ENCODE measurements at places on chromosomes 4 and X.

DNA sequence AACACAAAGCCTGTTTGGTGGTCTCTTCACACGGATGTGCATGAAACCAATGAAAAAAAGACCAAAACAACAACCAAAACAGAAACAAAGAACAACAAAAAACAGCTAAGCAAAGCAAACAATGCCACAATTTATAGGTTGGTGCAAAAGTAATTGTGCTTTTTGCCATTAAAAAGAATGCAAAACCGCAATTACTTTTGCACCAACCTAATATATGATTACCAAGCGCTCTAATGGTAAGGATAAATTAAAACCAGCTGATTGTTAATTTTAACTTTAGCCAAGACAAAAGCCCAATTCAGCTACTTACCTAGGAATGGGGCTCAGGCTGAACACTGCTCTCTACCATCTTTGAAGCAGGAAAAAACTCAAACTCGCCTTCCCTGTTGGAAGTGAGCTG lies 29.4 kb upstream of the TMSB4X start:
- no peak for DNase-seq

- DNase-seq, result no peak
Measured at GRCh38 chr4:13966231-13967195, 339.0 kb upstream of the BOD1L1 start.

DNA sequence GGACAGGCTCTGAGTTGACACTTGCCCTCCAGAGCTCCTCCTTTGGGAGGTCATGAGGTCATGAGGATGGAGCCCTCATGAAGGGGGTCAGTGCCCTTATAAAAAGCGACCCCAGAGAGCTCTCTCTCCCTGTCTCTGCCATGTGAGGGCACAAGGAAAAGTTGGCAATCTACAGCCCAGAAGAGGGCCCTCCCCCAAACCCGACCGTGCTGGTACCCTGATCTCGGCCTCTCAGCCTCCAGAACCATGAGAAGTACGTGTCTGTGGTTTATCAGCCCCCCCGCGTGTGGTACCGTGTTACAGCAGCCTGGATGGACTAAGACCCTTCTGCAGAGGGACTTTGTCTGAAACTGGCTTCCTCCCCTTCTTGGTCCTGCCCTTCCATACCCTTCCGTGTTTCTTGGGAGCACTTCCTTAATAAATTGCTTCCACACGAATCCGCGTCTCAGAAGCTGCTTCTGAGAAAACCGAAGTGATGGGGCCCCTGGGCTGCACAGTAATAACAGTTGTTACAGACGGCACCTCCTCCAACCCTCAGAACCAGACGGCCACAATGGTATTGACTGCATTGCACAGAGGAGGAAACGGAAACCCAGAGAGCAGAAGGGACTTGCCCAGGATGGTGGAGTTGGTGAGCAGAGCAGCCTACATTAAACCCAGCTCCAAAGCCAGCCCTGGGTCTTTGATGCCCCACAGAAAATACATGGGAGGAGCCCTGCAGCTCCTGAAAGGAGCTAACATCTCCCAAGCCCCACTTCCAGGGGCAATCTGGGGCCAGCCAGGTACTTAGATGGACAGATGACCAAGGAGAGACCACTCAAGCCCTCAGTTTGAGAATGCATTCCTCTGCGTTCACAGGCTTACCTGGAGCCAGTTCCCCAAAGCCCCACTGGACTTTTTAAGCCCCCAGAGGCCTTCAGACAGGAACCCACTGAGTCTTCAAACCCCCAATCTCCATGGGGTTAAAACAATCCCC lies 242.7 kb downstream of the BCOR start:
- DNase-seq, result peak; percentile 39

- no peak for DNase-seq
Measured at GRCh38 chr4:153933915-153934687, 145.2 kb upstream of the SFRP2 start.

DNA sequence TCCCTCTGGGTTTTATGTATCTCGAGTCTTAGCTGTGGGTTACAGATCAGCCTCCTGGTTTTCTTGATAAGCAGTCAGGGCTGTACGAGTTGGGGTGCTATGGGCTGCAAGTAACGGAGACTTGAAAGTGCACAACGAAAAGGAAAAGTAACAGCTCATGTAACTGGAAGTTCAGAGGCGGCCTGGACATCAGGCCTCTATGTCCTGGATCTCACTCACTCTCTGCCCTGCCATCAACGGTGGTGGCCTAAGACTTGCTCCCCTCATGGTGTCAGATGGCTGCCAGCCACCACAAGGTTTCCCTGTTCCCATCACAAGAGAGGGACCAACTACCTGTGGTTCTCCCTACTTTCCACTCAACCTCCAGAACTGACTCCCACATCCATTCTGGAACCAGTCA lies 4.8 kb downstream of the PPP2R2C start:
- no peak for DNase-seq

DNA sequence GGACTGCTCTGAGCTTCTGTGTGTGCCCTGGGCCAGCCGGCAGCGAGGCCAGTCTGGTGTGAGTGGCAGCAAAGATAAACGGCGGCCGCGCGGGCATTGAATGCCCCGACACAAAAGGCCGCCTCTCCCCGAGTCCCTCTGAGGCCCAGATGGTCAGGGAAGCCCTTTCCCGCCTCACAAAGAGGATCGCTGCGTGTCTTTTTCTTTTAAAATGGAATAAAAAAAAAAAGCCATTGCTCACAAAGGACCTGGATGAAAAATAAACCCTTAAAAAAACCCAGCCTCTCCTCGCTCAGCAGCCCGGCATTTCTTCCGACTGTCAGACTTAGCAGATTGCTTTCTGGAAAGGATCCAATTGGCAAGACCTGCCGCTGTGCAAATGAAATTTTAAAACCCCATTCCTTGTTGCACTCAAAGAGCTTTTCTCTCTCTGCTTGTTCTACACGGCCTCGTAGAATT lies 578.7 kb downstream of the BCOR start:
- no peak for DNase-seq

DNA sequence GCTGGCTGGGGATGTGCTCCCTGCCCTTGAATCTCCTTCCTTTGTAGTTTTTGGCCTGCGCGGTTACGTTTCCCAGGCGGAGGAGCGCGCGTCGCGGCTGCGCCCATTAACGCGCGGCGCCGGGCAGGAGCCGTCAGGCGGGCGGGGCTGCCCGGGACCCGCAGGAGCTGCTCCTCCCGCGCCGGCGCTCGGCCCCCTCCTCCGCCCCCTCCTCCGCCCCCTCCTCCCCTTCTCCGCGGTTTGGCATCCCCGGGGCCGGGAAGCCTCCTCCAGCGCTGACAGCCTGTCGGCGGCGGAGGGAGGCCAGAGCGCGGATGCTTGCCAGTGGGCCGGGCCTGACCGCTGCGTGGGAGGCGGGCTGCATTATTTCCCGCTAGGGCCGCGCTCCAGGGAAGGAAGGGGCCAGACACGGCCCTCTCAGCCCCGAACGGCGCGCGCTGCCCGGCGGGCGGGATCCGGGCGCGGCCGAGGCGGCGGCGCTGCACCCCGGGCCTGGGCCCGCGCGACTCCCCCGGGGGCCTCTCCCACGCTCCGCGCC lies at the start of gene DCLK2:
Gene DCLK2 (plus strand): TSS at position 405 of the 538 bp plus-strand sequence. CDS start 583 bp downstream, outside the sequence.
- no peak for DNase-seq

DNA sequence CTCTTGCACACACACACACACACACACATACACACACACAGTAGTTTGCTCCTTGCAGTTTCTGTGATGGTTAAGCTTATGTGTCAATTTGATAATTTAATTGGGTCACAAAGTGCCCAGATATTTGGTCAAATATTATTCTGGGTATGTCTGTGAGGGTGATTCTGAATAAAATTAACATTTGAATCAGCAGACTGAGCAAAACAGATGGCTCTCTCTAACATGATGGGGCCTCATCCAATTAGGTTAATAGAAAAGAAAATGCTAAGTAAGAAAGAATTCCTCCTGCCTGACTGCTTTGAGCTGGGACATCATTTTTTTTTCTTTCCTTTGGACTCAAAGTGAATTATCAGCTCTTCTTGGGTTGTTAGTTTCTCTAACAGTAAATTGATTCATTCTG lies 191.2 kb upstream of the INTU start:
- no peak for DNase-seq

DNA sequence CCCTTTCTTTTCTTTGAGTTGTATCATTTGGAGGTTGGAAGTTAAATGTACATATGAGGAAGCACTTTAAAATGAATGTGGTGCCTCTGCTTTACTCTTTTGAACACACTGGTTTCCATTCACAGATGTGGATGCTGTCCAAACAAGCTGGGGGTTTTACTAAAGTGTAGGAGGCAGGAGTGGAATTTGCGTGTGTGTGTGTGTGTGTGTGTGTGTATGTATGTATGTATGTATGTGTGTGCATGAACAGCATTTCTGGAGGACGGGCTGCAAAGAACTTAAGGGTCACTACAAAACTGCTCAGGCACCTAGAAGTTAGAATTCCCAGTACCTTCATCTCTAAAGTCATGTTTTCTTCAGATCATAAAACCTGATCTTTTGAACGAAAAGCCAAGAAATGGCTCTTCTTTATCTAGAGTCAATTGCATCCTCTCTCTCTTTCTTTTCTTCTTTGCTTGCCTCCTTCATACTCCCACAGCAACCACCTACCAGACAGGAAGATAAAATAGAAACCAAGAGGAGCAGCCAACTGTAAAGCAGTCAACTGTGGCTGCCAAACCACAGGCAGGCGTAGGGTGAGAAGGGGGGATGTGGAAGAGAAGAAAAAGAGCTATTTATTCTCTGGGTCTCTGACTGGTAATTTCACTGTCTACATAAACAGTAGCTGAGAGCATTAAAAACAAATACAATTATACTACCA lies 177.0 kb upstream of the RASGEF1B start:
- DNase-seq, result no peak

DNA sequence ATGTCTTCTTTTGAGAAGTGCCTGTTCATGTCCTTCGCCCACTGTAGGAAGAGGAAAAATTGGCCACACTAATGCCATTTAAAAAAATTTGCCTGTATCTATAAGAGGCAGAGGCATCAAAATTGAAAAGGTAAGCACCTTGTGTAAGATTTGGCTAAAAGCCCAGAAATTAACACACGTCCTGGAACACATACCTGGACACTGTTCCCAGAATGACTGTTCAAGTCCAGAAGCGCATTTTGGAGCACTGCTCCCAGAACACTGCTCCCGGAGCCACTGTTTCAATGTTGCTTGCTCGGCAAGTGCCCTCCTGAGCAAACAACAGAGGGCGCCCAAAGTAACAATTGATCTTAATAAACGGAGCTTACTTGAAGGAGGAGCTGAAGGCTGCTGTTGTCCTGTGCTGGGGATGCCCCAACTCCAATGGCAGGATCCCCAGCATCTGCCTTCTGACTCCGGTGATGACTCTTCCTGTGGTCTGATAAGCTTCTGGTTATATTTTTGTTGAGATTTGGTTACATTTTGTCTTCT lies 1958.6 kb downstream of the C4orf33 start:
- no peak for DNase-seq

GRCh38 chr4:175371091-175371490 lies 441.0 kb downstream of the GPM6A start:
- DNase-seq, result no peak

DNA sequence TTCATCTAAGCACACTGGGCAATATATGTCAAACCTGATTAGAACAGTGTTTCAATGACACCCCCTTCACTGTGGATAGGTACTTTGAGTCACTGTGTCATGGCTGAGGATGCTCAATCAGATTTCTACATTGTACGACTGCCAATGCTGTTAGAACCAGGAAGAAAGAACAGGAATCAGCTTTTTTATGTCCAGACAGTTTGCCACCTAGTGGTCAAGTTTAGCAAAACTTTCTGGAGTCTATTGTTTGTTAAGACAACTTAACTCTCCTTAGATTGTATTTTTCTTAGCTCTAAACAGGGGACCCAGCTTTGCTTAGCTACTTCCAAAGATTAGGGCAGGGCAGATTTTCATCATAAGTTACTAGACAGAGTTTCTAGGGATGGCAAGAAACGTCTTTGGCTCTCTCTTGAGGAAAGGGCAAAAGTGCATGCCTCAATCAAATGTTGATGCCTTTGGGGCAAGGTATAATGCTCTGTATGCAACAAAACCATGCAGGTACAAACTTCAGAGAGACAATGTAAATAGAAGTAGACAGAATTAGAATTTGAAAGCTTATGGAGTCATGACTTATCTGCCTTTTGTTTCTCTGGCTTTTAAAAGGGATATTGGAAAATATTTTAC lies 40.5 kb upstream of the BMP3 start:
- DNase-seq, result no peak

DNA sequence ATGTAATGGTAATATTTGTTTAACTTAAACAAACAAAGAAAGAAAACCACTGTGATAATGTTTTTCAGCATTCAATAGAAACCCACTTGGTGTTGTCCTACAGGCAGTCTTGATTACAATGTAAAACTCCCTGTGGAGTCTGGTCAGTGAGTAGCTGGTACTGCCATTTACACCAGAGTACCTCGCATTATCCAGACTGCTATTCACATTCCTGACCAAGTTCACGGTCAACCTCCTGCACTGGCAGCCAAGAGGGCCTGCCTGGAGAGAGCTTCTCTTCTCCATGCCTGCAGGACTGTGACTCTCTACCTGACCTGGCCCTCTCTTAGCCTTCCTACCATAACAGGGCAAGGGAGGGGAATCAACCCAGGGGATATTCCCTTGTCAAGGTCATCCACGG lies 2.9 kb upstream of the LONRF3 start:
- no peak for DNase-seq

DNA sequence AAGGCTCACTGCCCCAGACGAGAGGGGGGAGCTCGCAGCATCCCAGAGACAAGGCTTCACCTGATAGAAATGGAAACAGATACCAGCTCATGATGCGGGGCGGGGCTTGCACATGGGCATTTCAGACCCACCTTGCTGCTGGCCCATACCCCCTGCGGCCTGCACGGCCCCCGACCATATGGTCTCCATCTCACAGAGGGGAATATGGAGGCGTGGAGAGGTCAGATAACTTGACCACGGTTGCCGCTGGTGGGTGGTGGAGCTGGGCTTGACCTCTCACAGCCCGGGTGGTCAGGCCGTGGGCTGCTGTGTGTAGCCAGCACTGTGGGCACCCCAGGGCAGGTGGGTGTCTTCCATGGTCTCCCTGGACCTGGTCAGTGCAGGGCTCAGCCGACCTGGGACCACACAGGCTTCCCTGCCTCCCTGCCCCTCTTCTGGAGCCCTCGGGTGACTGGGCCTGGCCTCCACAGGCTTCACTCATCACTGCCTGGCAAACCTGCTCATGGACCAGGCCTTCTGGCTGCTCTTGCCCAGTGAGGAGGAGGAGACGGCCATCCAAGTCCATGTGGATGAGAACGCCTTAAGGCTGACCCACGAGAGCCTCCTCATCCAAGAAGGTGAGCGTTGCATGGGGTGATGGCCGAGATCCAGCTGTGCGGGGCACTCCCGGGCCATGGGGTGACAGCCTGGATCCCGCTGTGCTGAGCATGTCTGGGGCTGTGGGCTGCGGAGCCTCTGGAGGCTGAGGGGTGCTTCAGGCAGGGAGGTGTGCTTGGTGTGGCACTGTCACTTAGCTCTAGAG lies 16.8 kb downstream of the SH3TC1 start:
- DNase-seq, result no peak

DNA sequence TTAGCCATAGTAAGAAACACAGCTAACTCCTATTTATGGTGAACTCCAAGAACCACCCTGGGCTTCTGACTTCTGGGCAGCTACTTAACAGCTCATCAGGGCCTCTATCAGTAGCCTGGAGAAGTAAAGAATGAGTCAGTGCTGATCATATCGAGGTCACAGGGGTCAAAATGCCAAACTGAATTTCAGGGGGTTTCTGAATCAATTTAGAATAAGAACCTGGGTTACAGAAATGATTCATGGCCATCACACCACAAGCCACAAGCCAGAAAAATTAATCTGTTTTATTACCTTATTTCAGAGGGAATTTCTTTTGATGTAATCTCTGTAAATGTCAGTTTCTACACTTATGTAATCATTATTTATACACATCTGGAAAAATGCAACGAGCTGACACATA lies 64.4 kb downstream of the CHST7 start:
- no peak for DNase-seq
